ENCODE measurements at places on chromosomes 4 and X.
A peak's percentile ranks its signal among the peaks of the same experiment; 100 is the strongest.

- DNase-seq: no peak
Measured at GRCh38 chr4:33272722-33273121, 2552.6 kb downstream of the PCDH7 start.

- no peak for DNase-seq
Measured at GRCh38 chrX:41981481-41982013, 58.2 kb upstream of the CASK start.

DNA sequence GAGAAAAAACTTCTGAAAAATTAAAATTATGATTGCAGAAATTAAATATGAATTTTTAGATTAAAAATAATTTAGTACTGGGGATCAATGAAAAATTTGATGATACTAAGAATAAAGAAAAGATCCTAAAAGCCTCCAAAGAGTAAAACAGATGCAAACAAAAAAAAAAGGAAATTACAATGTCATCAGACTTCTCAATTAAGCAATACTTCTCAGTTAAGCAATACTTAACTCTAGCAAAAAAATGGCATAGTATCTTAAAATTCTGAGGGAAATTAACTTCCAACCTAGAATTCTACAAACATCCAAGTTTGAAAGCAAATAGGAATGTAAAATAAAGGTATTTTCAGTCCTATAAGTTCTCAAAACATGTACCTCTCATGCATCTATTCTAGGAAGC, 141.2 kb upstream of the INTU start:
- no peak for DNase-seq

DNA sequence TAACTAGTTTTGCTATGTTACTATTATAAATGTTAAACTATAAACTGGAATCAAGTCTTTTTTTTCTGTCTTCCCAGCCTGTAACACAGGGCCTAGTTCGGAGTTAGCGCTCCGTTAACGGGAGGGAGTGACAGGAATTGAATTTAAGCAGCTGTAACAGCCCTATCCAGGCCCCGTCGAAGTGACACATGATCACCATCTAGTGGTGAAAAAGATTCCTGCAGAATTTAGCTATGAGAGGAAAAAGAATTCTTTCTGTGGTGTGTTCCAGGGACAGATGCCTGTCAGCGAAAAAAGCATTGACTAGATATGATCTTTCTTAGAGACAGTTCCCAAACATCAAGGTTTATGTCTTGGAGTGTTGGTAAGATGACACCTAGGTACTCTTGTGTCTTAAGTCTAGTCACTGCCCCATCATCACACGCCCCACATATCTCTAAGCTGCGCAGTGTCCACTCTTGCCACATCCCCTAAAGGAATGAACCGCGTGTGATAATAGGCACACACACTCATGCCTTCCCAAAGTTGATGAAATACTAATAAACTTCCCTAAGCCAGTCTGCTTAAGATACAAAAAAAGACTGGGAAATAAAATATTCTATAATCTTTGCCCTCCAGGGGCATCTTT, 2.1 kb downstream of the GAB3 start:
- no peak for DNase-seq

GRCh38 chr4:14837860-14838259, 164.4 kb upstream of the CPEB2 start:
- DNase-seq: no peak

DNA sequence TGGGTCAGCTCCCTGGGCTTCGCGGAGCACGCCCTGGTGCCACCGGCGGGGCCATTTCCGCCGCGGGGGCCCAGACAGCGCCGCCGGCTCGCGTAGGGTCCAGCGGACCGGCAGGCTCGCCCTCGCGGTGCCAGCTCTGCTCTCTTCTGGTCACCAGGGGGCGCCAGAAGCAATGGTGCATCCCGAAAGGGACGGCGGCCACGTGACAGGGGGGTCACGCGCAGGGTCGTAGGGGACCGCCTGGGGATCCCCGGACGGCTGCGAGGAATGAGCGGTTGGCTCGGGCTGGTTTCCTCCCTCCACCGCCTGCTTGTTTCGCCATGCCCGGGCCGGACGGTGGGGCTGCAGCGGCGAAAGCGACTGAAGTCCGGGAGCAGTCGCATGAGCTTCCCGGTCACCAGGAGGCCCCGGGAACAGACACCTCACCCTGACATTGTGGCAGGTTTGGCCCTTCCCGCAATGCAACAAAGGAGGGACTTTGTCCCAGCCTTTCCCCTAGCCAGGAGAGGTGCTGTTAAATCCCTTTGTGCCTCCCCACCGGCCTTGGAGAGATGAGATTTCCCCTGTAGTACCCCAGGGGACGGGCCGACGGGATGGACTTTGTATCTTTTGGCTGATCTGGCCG, 15.8 kb downstream of the ZCCHC12 start:
- peak; percentile 4 for DNase-seq

DNA sequence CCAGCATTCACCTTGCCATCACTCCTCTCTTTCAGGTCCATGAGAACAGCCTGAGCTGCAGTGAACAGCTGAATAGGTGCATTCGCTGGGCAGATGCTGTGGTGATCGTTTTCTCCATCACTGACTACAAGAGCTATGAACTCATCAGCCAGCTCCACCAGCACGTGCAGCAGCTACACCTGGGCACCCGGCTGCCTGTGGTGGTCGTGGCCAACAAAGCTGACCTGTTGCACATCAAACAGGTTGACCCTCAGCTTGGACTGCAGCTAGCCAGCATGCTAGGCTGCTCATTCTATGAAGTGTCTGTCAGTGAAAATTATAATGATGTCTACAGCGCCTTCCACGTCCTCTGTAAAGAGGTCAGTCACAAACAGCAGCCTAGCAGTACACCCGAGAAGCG, 3.2 kb downstream of the RASL11B start:
- no peak for DNase-seq

DNA sequence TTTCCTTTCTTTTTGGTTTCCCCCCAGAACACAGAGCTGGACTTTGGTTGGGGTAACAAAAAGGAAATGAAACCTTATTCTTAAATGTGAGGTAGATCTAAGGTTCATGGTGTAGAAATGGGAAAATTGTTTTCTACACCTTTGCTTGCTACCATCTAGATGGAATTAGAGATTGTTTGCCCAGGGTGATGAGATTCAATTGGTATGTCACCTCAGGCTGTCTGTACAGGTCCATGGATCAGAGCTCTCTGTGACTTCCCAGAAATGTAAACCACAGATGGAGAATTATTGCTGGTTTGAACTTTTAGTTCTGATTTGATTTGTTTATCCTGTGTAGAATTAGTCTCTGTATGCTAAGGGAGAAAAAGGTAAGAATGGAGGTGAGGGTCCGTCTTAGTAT, 146.7 kb downstream of the PCDH7 start:
- no peak for DNase-seq

GRCh38 chrX:10156199-10157031, at the start of gene CLCN4:
CLCN4 (plus strand) TSS chrX:10156975; CDS start chrX:10185033, 28,058 bp downstream.
- DNase-seq: no peak

GRCh38 chr4:5018603-5019002, 655 bp downstream of the CYTL1 start:
- no peak for DNase-seq

DNA sequence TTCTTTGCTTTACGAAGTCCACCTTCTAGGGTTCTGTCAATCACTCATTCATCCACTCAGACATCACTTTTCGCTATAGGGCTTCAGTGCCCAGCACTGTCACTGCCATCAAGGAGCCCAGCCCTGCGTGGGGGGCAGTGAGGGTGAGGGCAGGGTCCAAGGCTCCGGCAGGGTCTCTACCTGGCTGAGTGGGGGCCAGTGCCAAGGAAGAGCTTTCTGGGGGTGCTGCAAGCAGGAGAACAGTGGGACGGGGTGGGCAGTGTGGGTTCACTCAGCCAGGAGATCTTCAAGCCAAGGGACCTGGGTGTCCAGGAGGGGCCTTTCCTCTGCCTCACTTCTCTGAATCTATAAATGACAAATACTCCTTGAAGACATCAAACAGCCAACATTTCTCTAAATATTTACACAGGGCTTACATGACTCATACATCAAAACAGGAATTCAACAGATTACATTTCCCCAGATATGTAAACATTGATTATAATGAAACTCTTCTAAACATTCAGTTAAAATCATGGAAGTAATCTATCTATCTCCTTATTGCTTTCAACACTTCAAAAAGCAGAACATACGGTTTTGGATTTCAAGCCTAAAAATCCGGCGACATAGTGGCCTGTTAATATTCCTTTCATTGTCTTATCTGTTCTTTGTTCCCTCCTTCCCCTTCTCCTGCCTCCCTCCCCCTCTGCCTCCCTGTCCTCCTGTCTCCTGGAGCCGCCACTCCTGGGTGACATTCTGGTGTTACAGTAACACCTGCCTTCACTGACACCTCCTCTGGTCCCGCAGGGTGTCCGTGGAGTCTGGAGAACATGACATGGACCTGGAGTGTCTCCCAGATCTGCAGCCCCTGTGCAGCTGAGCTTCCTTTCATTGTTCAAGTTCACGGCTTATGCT, 94.4 kb upstream of the ADRA2C start:
- DNase-seq: no peak

DNA sequence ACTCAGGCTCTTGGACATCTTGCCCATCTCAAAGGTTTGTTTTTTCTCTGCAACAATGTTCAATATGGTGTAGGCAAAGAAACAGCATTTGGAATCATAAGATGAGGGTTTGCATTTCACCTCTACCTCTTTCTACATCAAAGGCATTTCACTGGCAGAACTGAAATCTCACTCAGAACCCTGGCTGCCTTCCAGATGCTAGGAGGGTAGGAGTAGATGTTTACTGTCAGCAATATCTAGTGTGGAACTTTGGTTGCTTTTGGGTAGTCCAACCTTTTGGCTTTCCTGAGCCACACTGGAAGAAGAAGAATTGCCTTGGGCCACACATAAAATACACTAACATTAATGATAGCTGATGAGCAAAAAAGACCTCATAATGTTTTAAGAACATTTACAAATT, 297.0 kb upstream of the KLF3 start:
- DNase-seq: no peak

DNA sequence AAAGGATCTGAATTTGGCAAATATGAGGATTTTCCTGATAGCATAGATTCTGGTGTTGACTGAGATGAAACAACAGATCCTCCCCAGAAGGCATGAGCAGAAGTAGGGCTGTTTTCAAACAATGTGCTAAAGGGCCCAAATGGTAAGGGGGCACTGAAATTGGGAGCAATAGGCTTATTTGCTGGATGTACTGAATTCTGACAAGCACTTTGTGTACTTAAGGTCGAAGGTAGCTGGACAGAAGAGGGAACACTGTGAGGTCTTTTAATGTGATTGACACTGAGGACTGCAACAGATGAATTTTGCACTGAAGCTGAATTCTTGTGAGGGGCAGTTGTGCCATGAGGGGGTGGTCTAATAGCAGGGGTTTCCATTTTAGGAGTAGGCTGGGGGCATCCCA, 21.2 kb upstream of the COX18 start:
- no peak for DNase-seq

DNA sequence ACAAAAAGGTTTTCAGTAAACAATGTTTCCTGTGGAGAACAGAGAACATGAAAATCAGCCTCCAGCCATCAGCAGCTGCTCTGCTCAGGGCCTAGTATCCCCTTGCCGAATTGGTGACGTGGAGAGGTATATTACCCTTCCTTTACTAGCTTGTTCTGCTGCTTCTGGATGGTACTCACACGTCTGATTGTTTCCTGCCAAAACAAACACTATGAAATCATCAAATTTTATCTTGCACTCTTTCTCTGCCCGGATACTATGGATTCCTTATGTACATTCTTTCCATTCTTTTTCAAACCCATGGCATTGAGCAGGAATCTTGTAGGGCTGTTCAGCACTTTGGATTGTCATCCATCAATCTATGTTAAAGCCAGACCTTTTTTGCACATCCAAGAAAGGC, 18.8 kb upstream of the METAP1 start:
- DNase-seq: no peak

DNA sequence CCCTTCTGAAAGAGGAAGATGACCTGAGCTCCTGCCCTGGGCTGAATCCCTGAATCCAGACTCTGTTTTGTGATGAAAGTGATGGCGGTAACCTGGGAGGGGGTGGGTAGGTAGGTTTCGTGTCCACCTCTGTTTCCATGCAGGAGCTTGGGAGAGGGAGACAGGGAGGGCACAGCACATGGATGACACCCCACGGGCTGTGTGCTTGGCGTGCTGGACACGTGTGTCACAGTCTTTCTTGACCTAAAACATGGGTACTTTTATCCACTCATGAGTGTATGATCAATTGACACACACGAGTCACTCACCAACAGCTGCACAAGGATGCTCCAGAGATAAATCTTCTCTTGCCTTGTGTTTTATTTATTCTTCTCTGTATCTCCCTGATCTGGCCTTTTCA, 111.5 kb downstream of the DHRSX start:
- DNase-seq: no peak

DNA sequence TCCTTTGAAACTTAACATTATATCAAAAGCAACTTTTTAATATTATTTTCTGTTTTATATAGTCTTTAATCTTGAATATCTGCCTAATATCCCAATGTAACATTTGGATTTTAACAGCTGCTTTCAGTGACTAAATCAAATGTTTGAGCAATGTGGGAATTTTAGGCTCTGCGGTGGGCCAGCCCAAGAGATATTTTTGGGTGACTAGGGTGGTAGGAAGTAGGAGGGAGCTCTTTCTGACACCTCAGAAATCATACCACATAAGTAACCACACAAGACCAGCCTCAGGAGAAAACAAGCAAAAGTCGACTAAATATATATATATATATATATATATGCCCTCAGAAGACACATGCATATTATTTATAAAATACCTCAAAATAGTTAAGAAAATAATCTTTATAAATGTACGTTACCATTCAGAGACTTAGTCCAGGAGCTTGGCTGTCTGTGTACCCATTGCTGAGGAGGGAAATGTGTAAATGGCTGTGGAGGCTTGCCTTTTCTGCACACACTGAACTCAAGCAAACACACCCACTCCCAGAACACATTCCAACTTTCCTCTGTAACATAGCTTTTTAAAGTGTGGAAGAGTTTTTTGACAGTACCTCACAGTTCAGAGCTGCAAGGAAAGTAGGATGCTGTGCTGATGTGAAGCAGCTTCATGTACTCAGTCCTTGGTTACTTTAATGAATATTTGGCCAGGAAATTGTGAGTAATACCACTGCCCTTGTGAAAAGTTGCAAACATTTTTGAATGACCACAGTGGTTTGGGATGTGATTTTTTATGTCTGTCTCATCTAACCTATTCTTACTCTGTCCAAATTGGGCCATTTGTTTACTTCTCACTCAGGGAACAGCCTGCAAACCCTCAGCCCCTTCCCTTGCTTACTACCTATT, at the start of gene RTL3:
RTL3 (minus strand) TSS at position 484 of the 900 bp plus-strand sequence. CDS start 908 bp downstream, outside the sequence.
- DNase-seq: no peak

GRCh38 chr4:59243038-59243437, 1957.1 kb upstream of the ADGRL3 start:
- DNase-seq: no peak

DNA sequence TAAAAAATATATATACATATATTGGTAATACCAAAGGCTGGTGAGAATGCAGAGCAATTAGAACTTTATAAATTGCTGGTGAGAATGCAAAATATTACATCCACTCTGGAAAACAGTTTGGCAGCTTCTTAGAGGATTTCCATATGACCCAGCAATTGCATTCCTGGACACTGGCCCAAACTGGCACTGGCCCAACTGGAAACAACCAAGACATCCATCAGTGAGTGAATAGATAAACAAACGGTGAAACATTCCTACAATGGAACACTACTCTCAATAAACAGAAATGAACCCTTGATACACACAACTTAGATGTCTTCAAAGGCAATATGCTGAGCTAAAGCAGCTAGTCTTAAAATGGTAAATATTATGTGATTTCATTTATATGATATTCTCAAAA, 524.2 kb downstream of the IQCM start:
- DNase-seq: no peak
